ENCODE measurements at places on chromosomes 12 and 14.
A peak's percentile ranks its signal among the peaks of the same experiment; 100 is the strongest.

- no peak for DNase-seq
Observed at GRCh38 chr12:5633106-5633505, 201.2 kb downstream of the NTF3 start.

DNA sequence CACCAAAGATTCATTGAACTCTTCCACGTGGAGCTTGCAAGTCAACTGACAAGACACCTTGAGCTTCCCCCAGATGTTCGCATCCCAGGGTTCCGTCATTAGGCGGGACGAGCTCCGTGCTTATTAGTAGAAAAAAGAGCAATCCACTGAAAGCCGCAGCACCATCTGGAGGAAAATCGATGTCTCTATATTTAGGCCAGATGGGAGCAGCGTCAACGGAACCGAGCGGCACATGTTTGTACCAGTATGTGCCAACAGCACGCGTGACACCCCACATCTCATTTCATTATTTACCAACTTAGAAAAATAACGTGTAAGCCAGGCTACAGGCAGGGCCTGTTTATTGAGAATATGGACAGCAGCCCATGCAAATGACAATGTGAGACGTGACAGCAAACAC, 45.8 kb upstream of the TMEM132D start:
- no peak for DNase-seq

- DNase-seq: no peak
Observed at GRCh38 chr12:3316776-3317480, 174.1 kb upstream of the PRMT8 start.

- no peak for DNase-seq
Observed at GRCh38 chr12:57474862-57475261, 4.8 kb downstream of the ARHGAP9 start.

- no peak for DNase-seq
Observed at GRCh38 chr12:116594325-116595038, 35.3 kb downstream of the MAP1LC3B2 start.

- DNase-seq: no peak
Observed at GRCh38 chr12:40469736-40470135, 222.5 kb upstream of the CNTN1 start.

- no peak for DNase-seq
Observed at GRCh38 chr12:95803817-95804216, 13.3 kb upstream of the NTN4 start.

DNA sequence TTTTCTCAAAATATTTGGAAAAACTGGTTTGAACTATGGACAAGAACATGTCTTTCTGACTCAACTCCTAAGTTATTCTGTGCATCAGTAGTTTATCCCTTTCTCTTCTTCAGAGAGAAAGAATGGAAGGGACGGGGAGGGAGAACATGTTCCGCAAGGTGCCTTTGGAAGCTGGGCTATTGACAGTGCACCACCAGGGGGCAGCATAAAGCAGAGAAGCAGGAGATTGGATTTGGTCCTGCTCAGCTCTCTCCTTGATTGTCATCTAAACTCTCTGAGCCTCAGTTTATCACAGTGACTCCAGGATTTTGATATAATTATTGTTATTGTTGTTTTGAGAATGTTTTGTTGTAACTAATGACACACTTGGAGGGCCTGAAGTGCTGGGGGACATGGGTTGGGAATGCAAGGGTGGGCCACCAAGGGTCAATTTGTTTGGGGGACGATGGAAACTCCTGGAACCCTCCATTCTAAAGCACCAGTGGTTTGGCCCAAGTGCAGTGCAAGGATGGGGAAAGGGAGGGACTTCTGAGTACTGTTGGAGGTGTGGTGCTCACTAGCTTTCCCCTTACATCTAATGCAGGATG, 45.3 kb upstream of the ANO6 start:
- DNase-seq: peak; percentile 47

GRCh38 chr12:75345531-75345930, 11.1 kb downstream of the GLIPR1L1 start:
- DNase-seq: peak; percentile 12

GRCh38 chr12:132029503-132030300, 80.0 kb downstream of the EP400 start:
- DNase-seq: peak; percentile 14

DNA sequence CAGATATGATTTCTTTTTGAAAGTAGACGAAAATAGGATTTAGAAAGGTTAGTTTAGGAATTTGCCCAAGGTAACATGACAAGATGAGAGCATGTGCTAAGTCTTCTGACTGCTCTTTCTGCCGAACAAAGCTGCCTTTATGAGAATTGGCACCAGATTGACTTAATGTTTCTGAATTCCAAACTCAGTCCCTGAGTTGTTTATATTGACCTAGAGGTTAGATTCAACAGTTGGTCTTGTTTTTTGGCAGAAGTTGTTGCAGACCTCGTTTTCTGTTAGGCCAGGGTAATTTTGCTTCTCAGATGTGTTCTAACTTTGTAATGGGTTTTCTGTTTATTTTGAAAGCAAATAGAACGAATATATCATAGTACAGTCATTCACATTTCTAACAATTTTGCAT, 61.5 kb upstream of the LRTM2 start:
- DNase-seq: no peak

DNA sequence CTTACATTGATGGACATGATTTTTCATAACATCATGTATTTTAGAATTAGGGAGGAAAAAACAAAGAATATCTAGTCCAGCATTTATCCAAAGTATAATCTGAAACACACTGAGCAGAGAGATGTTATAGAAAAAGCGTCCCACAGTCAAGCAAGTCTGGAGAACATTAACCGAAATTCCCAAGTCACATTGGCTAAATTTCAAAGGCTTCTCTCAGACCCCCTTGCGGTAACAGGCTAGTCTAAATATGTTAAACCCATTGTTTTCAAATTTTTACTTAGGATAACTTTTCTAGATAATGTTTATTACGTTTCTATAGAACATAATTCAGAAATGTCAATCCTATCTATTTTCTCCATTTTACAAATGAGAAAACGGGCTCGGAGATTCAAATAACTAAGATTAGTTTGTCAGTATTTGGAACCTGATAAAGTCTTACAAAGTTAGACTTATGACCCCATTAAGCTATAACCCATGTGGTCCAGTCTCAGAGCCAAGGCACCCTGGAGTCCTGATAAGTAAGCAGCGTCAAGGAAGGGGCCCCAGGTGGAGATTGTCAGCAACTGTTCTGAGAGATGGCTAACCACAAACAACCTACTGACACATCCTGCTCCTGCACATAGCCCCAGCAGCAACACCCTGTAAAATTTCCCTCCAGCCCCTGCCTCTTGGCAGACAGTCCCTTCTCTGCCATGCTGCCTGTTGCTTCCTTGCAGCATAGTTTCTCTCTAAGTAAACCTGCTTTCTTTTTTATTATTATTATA, 220.6 kb upstream of the TMEM260 start:
- DNase-seq: no peak

GRCh38 chr12:109232731-109233130, 76.4 kb downstream of the FOXN4 start:
- DNase-seq: no peak

GRCh38 chr12:53232646-53233461, 845 bp upstream of the RARG start:
- DNase-seq: peak; percentile 79

GRCh38 chr12:46160101-46160980, 108.5 kb downstream of the SLC38A1 start:
- peak; percentile 24 for DNase-seq

DNA sequence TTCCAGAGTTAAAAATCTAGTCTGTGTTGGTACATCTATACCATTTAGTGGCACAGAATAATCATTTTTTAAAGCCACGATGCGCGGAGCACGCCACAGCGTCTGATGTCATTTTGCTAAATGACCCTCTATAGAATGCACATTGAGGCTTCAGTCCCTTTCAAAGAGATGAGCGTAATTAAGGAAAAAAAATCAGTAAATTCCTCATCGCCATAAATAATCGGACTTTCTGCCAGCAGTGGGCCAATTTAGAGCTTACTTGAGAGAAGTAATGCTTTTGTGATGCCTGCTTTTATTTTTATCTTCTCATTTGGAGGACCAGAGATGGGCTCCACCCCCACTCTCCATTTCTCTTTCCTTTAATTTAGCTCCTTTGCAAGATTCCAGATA, 4.0 kb downstream of the ASCL1 start:
- no peak for DNase-seq

GRCh38 chr12:99916555-99916954, 68.2 kb downstream of the ANKS1B start:
- no peak for DNase-seq

DNA sequence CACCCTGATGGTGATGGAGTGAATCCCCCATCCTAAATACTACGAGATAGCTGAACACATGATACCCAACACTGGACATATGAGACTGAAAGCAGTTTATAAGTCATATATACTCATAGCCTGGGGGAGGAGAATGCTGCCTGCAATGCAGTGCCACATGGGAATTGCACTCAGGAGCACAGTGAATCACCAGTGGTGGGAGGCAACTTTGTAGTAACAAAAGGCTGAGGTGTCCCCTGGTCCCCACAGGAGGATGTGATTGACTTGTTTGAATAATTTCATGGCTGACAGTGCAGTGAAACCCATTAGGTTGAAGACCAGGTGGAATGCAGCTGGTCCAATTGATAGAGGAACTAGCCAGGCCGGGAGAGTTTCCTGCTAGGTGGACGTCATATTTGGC, 20.2 kb downstream of the CCDC38 start:
- peak; percentile 4 for DNase-seq

DNA sequence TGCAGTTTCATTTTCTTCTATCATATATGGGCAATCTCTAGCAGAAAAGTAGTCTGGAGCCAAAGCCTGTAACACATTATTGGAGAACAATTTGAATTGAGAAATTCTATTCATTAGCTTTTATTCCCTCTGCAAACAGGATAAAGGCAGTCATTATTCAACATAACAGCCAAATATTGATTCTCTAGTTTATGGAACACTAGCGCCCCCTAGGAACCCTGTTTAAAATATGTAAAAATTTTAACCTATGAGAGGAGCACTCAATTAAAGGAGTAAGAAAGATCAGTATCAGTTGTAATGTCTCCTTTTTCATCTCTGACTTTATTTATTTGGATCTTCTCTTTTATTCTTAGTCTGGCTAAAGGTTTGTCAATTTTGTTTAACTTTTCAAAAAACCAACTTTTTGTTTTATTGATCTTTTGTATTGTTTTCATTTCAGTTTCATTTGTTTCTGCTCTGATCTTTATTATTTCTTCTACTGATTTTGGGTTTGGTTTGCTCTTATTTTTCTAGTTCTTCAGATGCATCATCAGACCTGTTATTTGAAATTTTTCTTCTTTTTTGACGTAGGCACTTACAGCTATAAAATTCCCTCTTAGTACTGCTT, 4.8 kb upstream of the LMNTD1 start:
- peak; percentile 9 for DNase-seq

DNA sequence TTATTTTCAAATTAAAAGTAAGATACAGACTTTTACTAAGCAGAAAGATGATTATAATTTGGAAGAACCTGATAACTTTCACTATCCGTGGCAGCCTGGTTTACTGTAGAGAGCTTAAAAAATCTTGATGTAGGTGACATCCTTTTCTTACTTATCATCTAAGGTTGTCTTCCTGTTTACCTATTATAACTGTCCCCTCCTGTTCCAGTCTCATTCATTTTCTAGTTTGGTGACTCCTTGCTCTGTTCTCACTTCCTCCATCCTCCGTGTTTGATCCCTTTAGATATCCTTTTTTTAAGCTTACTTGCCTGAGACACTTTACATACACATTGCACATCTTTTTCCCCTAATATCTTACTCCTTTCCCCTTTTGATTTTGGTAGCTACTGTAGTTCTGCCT, 27.5 kb downstream of the CCDC91 start:
- DNase-seq: no peak

DNA sequence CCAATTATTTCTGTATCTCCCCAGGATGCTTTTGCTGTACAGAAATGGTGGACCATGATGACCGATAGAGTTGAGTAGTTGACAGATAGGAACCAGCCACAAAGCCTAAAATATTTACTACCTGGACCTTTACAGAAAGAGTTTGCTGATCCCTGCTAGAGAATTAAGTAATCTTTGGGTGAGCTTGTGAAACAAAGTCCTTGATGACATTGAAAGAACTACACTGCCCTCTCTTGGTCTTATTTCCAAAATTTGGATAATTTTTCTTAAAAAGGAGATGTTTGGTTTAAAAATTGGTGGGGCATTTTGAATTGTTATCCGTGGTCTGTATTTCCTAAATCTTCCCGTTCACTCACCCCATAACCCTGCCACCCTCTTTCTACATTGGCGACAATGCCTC, 13.7 kb upstream of the TCTN1 start:
- DNase-seq: no peak

- peak; percentile 12 for DNase-seq
Observed at GRCh38 chr14:31926123-31926522, 151.0 kb upstream of the ARHGAP5 start.

DNA sequence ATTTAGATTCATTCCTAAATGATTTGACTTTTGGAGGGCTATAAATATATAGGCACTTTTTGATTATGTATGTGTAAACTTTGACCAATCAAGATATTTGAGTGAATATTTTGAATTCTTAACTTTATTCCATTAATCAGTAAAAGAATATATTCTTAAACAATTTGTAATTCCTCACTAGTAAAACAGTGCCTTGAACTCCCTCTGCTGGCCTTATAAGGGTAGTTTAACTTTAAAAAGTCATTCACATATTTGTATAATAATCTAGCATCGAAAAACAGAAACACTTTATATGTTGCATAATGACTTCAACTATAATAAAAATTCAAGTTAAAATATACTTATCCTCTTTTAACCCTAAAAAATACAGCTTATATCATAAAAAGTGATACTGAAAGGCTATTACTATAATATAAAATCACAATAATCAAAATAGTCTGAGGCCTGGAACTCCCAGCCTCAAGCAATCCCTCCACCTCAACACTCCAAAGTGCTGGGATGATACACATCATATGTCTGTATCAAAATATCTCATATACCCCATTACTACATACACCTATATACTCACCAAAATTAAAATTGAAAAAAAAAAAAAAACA, 31.2 kb downstream of the CCDC59 start:
- DNase-seq: no peak

- no peak for DNase-seq
Observed at GRCh38 chr14:23641915-23642588, 5.9 kb downstream of the DHRS2 start.

- DNase-seq: no peak
Observed at GRCh38 chr14:87767567-87767901, 225.4 kb downstream of the GALC start.

DNA sequence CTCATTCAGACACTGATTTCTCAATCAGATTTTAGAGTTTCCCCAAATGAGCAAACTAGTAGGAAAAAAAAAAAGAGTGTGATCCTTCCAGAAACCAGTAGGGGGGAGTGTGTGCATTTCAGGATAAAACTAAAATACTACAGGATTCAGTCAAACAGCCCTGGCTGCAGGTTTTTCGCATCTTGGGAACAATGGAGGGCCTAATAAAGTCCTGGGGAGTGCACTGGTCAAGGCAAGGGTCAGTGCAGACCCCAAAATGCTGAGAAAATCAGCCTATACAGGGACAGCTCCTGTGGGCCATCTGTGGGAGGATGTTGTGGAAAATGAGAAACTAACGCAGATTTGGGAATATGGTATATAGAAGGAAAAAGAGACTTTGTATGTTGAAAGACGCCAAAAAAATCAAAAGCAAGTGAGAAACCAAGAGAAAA, 22.2 kb upstream of the ABCD4 start:
- no peak for DNase-seq

Data from NCI-H226 (cell line).